ENCODE measurements at places on chromosomes 1 and 21.
A peak's percentile ranks its signal among the peaks of the same experiment; 100 is the strongest.

- no peak for DNase-seq
Measured at GRCh38 chr1:86753700-86754099, 49.3 kb downstream of the SH3GLB1 start.

DNA sequence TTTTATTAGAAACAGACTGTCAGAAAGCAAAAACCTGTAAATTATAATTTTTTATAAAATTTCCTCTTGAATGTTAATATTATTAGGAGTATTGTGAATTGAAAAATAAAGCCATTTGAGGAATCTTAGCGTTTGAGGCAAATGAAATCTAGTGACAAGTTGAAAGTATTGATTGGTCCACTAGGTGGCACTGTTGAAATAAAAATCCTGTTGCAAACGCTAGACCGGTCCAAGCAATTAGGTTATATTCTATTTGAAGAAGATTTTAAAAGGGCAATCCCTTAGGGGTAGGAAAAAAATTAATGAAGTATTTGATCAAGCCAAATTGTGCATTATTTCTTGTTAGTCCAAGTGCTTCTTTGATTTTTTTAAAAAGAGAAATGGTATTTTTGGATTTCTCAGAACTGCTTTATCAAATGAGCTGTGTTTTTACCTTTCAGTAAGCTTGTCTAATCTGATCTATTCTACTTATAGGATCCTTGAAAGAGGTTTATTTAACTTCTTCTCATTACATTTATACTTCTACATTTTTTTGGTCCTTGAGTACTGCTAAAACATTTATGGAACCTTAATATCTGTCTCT is 57.7 kb downstream of the ATG4C start:
- DNase-seq = peak; percentile 8

DNA sequence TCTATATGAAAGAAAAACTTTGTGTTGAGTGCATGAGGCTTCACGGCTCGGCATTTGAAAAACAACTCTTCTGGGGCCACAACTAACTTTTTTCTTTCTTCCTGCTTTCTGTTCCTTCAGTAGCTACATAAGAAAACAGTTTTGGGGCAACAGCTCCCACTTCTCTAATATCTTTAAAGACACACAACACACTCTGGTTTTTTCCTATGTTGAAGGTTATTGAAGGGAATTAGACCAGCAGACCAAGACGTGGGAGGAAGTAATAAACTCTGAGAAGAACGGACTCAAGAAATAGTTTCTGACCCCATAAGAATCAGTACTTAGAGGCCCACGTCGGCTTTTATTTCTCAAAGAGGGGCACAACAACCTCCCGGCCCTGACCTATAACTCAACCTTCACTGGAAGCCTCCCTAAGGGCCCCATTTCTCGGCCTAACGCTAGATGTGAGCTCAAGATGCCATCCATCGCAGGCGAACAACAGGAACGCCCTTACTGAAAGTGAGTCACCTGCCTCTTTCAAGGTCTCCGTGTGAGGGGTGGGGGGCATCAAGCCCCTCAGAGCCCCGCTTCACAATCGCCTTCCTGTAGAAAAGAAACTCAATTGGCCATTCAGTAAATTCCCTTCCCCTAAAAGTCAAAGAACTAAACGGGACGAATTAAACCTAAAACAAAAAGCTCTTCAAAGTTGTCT is 844 bp downstream of the ZMYM6 start:
- DNase-seq = no peak

DNA sequence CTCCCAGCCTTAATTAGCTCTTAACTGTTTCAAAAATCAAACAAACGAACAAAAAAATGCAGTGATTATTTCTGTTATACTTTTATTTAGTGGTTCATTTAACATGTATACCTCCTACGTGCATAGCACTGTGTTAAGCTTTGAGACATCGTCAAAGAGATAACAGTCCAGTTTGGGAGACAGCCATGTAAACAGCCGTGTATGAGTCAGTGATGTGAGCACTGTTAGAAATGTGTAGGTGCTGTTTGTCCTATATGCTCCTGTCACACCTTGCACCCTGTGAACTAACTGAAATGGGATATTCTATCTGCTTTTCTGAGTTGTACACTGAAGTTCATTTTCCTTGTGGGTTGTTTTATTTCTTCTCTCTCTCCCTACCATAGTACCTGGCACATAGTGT is 109.7 kb upstream of the CACYBP start:
- DNase-seq = no peak

- no peak for DNase-seq
Measured at GRCh38 chr1:86650065-86650464, 54.3 kb upstream of the SH3GLB1 start.

DNA sequence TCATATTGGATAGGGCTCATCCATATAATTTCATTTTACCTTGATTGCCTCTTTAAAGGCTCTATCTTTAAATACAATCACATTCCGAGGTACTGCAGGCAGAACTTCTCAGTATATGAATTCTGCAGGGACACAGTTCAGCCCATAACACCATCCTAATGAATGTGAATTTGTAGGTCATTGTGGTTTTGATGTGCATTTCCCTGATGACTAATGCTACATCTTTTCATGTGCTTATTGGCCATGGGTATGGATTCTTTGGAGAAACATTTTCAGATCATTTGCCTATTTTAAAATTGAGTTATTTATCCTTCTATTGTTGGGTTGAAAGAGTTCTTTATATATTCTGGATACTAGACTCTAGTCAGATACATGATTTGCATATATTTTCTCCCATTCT is 9.6 kb upstream of the RPS6KC1 start:
- DNase-seq = no peak

DNA sequence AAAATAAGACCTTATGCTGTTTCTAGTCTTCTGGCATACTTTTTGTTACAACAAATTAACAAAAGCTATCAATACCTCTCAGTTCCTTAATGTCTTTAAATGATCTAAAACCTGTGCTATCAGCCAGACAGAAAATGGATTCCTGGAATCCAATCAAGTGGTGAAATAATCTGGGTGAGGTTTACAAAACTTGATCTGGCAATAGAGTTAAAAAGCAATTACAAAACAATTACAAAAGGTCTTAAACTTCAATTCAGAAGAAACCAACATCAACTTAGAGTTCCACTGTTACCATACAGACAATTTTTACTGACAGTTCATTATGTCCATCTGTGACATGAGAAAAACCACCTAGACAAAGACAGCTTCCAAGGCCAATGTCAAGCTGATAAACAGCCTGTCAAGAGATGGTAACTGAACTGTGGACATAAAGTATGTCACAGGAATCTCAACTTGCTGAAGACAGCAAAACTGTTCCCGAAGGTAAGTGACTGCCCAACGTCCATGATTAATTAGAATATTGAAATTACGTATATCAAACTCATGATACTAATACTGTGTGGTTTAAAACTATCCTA is 17.4 kb downstream of the ZZZ3 start:
- no peak for DNase-seq

DNA sequence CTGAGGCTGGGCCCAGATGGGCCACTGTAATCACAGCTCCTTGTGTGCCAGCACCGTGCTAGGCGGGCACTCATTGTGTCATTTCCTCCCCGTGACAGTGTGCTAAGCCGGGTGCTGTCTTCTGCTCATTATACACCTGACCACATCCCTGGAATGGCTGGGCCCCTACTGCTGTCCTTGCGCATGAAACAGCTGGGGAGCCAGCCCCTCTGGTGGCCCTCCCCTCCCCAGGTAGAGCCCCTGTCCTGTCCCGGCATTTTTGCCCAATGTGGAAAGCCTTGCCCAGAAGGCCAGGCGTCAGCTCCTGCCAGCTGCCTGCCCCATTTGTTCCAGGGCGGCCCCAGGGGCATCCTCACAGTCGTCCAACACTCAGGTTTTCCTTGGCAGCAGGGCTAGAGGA is 107.4 kb upstream of the CASZ1 start:
- no peak for DNase-seq

GRCh38 chr1:14309984-14310383 is 288.5 kb upstream of the KAZN start:
- DNase-seq = no peak

DNA sequence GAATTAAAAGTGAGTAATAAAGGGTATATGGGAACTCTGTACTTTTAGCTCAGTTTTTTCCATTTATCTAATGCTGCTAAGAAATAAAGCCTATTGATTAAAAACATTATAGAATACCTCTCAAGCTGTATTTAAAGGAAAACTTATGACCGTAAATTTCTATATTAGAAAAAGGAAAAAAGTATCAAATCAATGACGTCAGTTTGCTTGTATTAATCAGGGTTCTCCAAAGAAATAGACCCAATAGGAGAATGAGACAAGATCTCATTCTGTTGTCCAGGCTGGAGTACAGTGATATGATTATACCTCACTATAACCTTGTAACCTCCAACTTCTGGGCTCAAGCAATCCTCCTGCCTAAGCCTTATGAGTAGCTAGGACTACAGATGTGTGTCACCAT is 15.4 kb upstream of the LRIF1 start:
- no peak for DNase-seq

All from GM19239 (cell line).